Pancreas (tissue), 10 donors: ENCODE measurements at places on chromosomes 5 and 9. TPM values are rescaled to one million over a fixed set of nuclear protein-coding genes. Genes with fewer than 3 reads are reported as not detected.

The CDX1 gene
- polyA plus RNA-seq: 0.19 TPM

The PIK3R1 gene
- polyA plus RNA-seq: 4.2 TPM

The SLC24A2 gene
- polyA plus RNA-seq: under 0.01 TPM

The FOXD4L4 gene
- polyA plus RNA-seq: 0.07 TPM

The CDH9 gene
- not detected for polyA plus RNA-seq

The ANKRD18B gene
- not detected for polyA plus RNA-seq

The URM1 gene
- polyA plus RNA-seq: 18.5 TPM
